CD8-positive, alpha-beta T cell (primary cell): ENCODE measurements at places on chromosomes 2 and 18.
A peak's percentile ranks its signal among the peaks of the same experiment; 100 is the strongest.

DNA sequence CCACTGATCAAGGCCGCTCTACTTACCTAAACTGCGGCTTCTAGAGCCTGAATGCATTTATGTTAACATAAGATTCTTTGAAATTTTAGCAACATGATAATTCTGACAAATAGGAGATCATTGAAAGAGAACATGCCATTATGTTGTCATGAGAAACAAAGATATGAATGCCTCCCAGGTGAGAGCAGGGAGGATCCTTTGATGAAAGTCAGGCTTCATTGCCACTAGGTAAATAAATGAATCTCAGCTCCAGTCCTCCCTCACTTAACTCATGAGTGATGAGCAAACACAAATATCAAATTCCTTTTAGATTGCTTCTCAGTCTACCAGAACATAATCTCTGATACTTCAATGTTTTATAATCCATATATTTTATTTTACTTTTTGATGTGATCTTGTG, 463.2 kb upstream of the CDH7 start:
- no peak for DNase-seq

GRCh38 chr18:28789502-28789901, 612.6 kb upstream of the CDH2 start:
- DNase-seq = no peak

DNA sequence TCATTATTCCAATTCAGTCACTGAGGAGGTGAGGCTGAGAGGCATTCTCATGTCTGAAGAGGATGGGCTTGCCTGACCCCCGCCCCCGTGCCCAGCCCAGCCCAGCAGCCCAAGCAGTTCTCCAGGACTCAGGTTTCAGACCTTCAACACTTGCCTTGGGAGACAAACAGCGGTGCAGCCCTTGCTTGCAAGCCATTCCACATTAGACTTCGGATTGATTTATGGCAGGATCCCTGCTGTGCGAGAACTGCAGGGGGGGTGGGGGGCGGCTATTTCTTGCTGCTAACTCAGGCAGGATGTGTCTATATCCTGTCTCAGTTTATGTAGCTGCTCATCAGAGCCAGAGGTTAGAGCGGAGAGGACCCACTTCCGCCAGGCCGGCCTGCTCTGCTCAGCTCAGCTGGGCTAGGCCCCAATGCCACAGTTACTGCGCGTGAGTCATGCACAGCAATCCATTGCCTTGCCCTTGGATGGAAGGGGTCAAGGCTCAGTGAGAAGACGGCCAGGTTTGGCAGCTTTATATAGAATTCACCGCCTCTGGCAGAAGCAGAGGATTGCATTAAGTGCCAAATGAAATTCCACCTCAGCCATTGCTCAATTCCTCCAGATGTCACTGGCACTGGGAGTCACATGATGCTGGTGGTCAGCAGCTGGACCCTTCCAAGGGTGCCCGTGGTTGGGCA, 1.8 kb downstream of the GYPC start:
- DNase-seq = peak; percentile 80

- DNase-seq = no peak
Measured at GRCh38 chr2:103364177-103364576, 602.3 kb downstream of the TMEM182 start.

DNA sequence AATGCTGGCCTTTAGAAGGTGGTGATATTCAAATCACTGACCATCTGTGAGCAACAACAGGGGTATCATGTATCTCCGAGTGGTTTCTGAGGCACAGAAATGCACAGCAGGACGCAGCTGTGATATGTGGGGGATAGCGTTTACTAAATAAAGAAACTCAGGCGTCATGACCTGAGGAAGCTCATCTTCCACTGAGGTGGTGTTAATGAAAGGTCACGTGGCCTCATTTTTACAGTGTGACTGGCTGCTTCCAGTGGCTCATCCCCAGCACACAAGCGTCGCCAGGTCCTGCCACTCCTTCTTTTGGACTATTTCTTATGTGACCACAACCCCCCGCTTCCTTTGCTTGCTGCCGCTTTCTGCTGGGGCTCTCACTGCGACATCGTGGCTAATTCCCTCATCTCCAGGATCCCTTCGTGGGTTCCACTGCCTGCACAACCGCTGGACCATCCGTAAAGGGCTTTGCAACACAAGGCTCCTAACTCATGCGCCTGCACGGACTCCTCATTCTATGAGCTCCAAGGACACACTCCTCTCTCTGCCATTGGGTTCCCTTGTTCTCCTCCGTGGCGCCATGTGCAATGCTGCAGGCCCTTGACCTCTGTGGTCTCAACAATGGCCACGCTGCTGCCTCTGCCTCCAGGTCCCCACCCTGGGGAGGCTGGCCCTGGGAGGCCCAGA, 109.3 kb downstream of the MBP start:
- no peak for DNase-seq

GRCh38 chr18:12306752-12307700, 1.0 kb upstream of the TUBB6 start:
- no peak for DNase-seq

GRCh38 chr2:204900487-204900886, 355.2 kb downstream of the PARD3B start:
- no peak for DNase-seq

GRCh38 chr2:236617796-236618195, 48.2 kb downstream of the ACKR3 start:
- no peak for DNase-seq

- no peak for DNase-seq
Measured at GRCh38 chr2:30692829-30693275, 114.4 kb downstream of the CAPN13 start.

DNA sequence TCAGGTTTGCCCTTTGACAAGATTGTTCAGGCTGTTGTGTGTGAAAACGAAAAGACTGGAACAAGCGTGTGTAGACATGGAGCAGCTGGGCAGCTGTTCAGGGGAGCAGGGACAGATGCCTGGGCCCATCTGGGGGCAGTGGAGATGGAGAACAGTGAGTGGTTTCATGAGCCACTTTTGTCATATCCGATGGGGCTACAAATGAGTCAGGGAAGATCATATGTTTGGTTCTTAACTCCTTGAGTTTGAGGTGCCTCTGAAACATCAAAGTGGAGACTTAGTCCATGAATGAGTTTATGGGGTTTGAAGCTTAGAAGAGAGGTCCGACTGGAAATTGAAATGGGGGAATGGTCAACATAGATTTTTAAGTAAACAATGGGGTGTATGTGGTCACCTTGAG, 9.3 kb upstream of the PLB1 start:
- DNase-seq = no peak

DNA sequence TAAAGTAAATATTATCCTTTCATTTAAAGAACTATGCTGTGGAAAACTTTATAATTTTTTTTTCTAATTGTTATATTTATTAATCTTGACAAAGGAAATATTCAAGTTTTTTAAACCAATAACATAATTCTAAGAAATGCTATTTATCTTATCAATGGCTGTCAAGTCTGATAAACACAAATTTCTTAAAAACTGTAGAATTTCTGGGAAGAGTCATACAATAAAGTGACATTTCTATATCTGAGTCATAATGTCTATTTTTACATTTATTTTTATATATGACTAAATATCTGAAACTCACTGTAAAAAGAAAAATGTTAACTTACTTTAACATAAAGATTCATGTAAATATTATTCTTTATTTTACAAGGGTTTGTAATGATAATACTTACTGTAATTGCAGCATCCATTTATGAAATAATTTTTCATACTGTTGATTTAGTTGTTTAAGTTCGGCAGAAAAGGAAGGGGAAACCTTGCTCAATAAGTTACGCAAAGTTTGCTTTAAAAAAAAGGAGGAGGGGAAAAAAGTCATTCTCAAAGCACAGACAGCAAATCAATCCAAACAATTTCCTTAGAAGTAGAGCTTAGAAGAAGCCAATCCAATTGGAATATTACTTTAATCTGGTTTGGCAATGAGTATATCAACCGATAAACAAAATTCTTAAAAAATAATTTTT, 32.4 kb downstream of the ORC2 start:
- DNase-seq = no peak

GRCh38 chr18:9475643-9476591, 604 bp downstream of the RALBP1 start:
- peak; percentile 53 for DNase-seq

- DNase-seq = peak; percentile 44
Measured at GRCh38 chr2:8481463-8482009, 200.3 kb upstream of the ID2 start.

DNA sequence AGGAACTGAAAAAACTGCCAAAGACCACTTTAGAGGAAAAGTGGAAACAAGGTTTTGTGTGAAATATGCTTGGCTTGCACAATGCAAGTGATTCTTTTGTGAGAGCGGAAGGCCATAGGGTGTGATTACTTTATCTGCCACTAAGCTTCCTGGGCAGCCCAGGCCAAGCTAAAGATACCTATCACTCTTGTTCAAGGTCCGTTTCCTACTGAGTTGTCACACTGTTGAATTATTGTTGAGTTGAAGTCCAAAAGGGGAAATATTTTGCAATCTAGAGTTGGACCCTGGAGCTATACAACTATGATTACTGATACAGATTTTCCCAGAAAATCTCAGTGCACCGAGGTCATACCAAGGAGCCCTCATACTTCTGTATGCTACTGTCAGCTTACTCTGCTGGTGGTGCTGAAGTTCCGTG, 72.7 kb upstream of the CTAGE1 start:
- no peak for DNase-seq

- DNase-seq = no peak
Measured at GRCh38 chr2:42342061-42342794, 18.8 kb downstream of the COX7A2L start.

DNA sequence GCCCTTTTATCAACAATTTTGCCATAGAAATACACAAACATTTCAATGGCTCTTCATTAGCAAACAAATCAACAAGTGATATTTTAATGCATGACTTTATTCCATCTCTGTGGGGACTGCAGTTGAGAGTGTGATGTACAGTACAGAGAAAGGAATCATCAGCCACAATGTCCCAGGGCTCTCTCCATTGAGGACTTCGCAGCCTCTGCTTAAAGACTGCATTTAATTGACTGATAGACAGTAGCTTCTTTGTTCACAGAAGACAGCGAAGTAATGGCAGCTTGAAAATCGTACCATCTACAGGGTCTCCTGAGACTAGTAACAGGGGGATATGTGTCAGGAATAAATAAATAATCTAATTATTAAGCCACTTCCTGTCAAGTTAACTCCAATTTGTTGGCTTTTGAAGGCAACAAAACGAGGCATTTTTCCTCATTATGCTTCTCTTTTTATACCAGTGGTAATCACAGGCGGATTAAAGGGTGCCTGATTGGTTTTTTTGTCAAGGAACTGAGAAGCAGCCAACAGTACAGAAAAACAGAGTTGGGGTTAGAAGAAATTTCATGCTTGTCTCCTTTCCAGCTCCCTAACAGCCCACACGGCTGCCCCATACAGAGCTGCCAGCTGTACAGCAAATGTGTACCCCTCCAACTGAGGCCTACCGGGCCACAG, 164.3 kb downstream of the ZNF521 start:
- DNase-seq = no peak

DNA sequence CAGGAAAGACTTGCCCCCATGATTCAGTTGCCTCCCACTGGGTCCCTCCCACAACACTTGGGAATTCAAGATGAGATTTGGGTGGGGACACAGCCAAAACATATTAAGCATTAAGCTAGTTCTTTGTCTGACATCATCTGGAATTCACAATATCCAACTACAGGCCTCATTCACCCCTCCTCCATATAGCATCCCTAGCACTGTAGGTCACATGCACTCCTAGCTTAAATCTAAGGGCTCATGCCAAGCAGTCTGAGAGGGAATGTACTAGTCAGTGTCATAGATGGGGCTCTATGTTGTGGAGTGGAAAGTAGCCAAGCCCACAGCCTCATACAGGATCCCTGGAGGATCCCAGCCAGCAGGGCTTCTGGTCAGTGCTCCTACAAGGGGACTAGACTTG, 92.1 kb downstream of the IRS1 start:
- DNase-seq = no peak

GRCh38 chr2:119435081-119435952, 3.7 kb downstream of the TMEM37 start:
- DNase-seq = no peak
